ENCODE measurements at places on chromosomes 4 and X.
A peak's percentile ranks its signal among the peaks of the same experiment; 100 is the strongest.

DNA sequence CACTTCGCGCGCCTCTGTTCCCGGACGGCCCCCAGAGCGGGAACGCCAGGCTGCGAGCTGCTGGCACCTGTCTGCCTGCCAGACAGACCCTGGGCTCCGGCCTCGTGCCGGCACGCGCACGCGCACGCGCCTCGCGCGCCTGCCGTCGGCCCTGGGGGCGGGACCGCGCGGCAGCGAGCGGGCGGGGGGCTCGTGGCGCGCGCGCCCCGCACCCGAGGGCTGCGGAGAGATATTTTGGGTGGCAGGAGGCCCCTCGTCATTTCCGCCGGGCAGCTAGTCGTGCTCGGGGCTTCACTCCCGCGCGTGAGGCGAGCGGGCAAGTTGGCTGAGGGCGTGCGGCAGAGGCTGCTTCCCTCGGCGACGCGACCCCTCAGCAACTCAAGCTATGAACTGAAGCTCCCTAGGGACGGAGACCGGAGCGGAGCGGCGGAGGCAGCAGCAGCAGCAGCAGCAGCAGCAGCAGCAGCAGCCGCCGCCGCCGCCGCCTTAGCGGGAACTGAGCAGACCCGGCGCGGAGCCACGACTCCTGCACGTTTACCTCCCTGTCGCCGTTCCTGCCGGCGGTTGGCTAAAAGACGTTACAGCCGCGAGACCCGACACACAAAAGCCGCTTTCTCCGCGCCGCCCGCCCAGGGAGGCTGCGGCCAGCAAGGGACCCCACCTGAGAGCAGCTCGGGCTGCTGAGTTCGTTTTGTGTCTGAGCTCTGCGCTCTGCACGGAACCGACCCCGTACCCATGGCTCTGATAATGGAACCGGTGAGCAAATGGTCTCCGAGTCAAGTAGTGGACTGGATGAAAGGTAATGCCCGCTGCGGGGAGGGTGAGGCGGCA lies at the start of gene CNKSR2:
CNKSR2 (plus strand) TSS at position 256 of the 831 bp plus-strand sequence; CDS start at position 736, 480 bp downstream.
- DNase-seq = peak; percentile 49

- no peak for DNase-seq
Observed at GRCh38 chr4:2292646-2293108, 30.8 kb upstream of the MXD4 start.

DNA sequence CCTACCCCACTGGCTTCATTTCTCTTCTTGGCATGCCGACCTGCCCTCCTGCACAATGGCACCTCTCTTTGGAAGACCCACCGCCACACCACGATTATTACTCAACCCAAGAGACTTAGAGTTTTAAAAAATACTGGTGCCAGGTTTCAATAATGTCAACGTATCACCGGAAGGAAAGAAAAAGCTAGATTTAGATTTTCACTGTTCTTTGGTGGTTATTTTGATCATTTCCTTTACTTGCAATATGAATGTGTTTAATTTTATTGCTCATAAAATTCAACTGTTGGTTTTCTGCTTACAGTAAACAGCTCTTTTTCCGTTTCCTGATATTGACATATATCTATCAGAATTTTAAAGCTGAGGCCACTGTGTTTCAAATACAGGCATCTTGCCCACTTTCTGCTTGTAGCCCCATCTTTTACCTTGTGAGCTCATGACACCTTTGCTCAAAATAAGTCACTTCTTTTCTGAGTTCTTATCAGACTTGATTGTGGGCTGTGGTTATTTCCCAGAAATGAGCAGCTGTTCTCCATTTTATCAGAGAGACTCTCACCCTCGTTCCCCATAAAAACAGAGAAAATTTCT lies 439.1 kb downstream of the INPP4B start:
- no peak for DNase-seq

DNA sequence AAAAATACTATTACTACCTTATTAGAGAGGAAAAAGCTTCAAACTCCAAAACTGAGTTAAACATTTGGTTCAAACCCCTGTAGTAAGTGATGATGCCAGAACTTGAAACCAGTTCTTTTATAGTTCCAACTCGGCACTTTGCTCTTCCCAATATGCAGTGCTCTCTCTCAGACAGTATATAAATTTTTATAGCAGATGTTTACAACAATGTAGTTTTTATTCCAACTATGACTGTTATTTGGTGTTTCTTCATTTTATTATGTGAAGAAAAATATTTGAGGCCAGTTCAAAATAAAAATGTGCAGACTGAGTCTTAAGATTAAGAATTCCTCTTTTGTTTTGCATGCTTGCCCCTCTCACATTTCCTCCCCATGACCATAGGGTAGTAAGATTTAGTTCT lies 2.9 kb upstream of the PPP4R3C start:
- DNase-seq = no peak

DNA sequence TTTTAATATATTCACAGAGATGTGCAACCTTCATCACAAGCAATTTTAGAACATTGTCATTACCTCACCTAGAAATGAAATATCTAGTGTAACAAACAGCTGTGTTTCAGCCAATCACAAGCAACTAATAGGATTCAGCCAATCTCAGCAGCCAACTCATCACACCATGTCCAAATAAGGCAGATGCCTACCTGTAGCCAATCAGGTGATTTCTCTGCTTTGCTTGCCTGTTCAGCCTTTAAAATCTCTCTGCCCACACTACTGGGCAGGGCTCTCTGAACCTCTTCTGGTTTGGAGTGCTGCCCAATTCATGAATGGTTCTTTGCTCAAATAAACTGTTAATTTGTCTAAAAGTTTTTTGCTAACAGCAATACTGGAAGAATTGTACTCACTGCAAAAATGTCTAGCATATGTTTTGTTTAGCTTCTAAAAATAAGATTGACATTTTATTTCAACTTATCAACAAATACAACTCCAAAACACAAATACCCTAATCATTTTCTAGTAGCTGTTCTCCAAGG lies 52.4 kb upstream of the IGFBP7 start:
- DNase-seq = no peak

DNA sequence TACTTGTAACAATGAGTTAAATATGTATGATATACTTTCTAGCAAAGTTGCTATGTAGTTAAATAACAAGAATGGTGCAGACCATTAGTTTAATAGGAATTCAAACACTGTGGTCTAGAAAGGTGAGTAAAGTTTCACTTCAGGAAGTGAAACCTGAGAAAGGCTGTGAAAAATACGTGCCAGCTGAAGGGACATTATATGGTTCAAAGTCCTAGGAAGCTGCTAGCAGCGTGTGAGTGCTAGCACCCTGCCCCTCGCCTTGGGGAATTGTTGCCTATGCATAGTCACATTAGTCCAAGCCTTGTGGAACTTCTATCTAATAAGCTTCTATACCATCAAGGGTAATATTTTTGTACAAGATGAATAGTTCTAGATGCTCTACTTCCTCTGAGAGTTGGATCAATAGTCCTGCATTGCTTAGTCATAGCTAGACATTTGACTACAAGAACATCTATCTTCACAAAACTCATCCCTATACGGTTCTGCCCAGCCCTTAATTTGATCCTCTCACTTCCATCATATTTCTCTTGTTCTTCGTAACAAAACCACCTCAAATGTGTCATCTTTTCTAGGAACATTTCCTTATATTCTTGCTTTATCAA lies 45.8 kb upstream of the ARSJ start:
- DNase-seq = no peak

GRCh38 chr4:36386691-36387090 lies 105.3 kb downstream of the DTHD1 start:
- no peak for DNase-seq

DNA sequence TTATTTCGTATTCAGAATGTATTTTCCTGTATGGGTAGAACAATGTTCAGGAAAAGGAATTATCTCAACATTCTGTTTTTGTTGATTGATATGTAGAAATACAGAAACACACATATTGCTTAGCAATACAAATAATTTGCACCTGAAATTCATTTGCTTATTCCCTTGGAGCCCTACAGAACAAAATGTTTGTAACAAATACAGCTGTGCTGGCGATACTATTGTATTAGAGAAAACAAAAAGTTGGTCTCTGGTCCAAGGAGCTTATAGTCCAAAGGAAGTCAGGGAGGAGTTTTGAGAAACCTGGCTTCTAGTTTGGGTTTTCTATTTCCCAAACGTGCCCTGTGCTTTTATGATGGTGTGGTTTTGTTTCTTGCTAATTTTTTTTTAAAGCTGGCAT lies 37.8 kb upstream of the CAPN6 start:
- no peak for DNase-seq

- no peak for DNase-seq
Observed at GRCh38 chr4:48898733-48899431, 7.7 kb downstream of the OCIAD2 start.

- DNase-seq = peak; percentile 39
Observed at GRCh38 chrX:153554519-153555167, 37.2 kb downstream of the ATP2B3 start.

DNA sequence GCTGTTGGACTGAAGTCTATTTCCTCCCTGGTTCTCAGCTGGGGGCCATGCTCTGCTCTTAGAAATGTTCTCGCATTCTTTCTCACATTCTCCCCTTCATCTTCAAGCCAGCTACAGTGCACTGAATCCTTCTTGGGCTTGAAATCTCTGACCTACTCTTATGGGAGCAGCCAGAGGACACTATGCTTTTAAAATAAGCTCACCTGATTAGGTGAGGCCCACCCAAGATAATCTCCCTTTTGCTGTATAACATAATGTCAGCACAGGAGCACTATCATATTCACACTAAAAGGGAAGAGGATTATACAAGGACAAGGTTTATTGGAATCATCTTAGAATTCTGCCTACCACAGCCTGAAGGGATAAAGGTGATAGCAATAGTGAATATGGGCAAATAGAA lies 146.3 kb downstream of the ZNF674 start:
- no peak for DNase-seq

DNA sequence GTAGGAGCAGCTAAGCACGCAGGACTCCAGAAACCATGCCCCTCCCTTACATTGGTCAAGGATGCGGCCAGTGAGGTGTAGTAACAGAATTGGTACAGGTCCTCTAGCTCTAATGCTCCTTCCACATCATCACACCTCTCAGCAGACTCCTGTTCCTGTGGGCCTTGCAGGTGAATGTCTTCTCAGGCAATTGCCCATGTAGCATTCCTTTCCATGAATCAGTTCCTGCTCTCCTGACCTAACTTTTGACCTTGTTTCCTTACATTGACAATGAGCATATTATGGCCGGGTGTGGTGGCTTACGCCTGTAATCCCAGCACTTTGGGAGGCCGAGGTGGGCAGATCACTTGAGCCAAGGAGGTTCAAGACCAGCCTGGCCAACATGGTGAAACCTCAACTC lies 31.3 kb downstream of the MAP7D3 start:
- no peak for DNase-seq

- DNase-seq = no peak
Observed at GRCh38 chr4:144374065-144374464, 233.5 kb upstream of the GYPA start.

- no peak for DNase-seq
Observed at GRCh38 chr4:158666892-158667291, 4.8 kb downstream of the C4orf46 start.

DNA sequence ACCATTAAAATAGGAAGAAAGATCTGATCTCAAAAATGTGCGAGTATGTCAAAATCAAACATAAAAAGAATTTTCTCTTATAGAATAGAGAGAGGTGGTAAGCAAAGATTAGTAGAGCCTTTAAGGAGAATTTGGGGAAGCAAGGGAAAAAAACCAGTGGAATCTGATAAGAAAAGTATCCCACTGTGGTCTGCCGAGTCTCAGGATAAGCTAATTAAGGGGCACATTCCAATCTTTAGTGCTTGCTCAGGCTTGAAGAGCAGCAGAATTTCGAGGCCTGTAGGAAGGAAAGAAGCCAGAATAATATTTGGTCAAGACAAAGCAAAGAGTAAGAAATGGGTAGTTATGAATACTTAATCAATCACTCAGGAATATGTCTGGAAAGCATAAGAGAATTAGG lies 13.0 kb downstream of the STATH start:
- no peak for DNase-seq

GRCh38 chr4:125168531-125168930 lies 146.2 kb upstream of the FAT4 start:
- DNase-seq = no peak

DNA sequence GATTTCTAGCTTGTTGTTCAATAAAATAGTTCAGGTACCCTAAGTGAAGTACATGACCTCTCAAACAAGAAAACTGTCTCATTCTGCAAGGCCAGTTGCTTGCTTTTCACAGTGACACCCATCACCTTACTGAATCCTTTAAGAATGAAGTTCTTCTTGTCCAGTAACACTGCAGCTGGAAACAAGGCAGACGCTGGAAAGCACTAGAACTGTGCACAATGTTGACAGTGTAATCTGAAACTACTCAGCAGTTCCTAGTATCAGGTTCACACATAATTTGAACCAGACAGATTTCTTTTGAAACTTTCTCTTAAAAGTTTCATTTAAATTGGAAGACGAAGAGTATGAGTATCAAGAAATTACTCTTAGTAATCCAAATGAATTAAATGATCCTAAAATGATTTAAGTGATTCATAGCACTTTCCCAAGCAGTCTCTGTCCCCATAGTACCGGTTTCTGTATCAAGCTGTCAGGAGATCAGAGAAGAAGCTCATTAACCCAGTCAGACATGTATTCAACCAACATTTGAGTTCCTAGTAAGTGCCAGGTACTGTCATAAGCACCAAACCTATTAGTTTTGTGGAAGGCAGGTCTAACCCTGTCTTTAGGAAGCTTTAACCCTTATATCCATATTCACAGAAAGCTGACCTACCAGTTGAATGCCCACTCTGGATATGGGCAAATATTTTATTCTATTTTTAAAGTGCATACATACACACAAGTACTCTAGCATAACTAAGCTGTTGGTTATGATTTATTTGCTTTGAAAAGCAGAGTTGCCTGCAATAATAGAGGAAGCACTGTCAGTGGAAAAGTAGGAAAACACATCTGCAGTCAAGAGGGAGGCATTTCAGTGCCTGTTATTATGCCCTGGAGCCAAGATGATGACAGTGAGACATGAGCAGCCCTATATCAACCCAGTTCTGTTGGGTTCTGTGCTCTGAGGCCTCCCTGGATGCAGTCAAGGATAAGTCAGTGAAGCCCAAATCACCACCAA lies 63.6 kb downstream of the PALLD start:
- no peak for DNase-seq

GRCh38 chrX:20547611-20548051 lies 280.9 kb upstream of the RPS6KA3 start:
- no peak for DNase-seq

DNA sequence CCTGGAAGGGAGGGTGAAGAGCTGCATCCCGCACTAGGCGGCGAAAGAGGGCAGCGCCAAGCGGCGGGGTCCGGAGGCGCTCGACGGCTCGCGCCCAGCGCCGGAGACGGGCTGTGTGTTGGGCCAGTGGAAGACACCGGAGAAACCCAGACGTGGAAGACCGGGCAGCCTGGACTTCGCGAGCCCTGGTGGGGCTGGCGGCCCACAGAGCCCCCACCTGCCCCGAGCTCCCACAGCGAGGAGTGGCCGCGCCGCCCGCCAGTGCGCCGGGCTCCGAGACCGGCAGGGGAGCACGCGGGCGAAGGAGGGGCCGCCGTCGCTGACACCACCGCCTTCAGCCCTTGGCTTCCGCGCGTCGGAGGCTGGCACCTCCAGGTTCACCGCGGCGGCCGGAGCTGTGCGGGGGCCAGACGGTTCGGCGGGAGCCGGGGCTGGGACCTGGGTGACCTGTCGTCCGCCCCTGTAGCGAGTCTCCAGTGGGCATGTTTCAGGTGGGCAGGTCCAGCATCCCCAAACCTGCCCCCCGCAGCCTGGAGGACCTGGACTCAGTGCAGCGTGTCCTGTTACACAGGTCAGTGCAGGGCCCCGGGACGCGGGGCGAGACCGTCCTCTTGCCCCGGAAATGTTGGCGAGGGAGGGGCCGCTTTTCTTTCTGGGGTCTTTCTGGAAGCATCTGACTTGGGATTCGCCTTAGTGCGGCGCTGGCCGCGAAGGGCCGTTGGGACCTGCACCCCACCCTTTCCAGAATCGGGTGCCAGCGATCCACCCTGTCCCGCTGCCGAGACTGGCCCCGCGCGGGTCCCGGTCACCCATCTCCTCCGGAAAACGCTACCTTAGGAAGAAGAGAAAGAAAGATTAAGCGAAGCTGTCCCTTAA lies 9.6 kb upstream of the INTU start:
- DNase-seq = no peak
